Globus pallidus (tissue), 1 donor: ENCODE measurements at places on chromosomes 7 and 10.

DNA sequence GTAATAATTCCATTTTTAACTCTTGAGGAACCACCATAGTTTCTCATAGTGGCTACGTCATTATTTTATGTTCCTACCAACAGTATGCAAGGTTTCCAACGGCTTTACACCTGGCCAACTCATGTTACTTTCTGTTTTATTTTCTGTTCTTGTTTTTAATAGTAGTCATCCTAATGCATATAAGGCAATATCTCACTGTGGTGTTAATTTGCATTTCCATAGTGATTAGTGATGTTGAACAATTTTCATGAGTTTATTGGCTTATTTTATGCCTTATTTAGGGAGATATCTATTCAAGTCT, 465.5 kb upstream of the KLF6 start:
- no peak for DNase-seq

GRCh38 chr10:28592953-28593352, 60.0 kb downstream of the WAC start:
- no peak for DNase-seq

DNA sequence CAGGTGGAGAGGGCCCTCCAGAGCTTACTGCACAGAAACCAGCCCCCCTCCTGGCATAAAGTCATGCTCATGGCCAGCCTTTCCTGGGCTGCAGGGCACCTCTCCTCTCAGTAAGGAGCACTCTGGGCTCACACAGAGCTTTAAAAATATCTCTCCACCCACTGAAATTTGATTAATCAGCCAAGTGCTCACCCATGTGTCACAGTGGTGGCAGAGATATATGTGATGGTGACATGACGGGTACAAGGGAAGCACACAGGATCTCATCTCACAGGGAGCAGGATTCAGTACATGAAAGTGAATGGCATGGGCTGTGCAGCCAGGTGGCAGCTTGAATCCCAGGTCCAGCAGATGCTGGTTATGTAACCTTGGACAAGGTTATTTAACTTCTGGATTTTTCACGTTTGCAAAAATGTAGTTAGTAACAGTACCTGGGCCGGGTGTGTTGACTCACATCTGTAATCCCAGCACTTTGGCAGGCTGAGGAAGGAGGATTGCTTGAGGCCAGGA, 144.8 kb downstream of the CALN1 start:
- DNase-seq, result no peak

GRCh38 chr10:19824381-19825342, 8.4 kb downstream of the PLXDC2 start:
- DNase-seq, result no peak

DNA sequence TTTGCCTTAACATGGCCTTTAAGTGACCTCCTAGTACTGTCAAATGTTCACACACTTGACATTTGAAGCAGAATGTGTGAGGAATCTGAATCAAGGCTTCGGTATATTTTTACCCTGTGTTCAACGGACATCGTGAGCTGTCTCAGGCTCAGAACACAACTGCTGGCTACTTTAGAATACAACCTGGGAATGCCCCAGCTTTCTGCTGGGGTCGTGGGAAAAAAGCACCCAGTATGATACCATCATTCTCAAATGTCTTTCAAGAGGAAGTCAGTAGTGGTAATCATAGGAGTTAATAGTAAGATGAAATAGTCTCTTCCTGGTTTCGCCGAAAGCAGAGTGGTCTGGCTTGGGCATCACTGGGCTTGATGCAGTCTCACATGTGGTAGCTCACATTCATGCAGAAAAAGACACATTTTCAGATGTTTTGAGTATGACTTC, 67.2 kb downstream of the CREB5 start:
- DNase-seq, result no peak

GRCh38 chr10:63603709-63604445, 82.7 kb downstream of the REEP3 start:
- DNase-seq, result no peak

DNA sequence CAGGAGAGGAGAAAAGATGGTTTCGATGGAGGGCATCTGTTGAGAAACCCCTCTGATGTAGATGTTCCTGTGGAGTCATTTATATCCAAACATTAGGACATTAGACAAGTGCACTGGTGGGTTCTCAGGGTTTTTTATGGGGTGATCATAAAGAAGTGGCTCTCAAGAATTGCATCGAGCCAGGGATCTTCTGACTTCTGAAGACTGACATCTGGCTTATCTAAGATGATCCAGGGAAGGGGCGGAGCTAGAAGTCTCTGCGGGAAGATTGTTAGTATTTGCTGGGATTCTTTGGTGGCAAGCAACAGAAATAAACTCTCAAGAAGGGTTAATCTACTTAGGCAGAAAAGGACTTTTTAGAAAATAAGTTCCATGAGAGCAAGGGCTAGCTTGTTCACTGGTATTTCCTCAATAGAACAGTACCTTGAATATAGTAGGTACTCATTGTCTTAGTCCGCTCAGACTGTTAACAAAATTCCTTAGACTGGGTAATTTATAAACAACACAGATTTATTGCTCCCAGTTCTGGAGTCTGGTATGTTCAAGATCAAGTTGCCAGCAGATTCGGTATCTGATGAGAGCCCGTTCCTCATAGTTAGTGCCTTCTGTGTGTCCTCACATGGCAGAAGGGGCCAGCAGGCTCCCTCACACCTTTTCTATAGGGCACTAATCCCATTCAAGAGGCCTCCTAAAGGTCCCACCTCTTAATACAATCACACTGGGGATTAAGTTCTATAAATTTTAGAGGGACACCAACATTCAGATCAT, 28.5 kb upstream of the SYPL1 start:
- DNase-seq, result no peak

DNA sequence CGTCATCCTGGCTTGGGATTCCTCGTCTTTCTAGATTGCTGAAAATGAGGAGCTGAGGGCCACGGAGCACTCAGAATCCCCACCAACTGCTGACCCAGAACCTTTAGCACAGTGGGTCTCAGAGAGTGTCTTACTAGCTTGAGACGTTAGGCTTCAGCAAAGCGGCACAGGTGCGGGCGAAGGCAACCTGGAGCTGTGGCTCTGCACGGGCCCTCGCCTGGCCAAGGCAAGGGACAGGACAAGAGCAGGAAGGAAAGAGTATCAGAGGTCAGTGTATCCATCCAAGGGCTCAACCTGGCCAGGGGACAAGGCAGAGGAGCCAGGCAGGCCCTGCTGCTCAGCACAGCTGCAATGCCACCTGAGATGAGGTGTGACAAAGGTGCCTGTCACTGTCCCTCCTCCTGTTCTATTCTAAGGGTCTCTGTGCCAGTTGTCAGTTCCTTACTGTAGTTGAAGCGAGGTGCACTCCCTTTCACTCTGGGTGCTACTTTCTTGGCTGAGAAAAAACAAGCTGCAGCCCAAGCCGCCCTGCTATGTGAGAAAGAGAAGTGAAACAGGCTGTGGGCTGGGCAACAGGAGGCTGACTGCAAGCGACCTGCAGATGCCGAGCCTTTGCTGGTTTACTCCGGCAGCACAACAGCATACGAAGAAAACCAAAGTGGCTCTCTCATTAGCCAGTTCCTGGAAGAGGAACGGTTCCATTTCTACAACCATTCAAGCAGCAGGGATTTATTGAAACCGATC, 33.3 kb upstream of the KDM7A start:
- DNase-seq, result peak; percentile 48

DNA sequence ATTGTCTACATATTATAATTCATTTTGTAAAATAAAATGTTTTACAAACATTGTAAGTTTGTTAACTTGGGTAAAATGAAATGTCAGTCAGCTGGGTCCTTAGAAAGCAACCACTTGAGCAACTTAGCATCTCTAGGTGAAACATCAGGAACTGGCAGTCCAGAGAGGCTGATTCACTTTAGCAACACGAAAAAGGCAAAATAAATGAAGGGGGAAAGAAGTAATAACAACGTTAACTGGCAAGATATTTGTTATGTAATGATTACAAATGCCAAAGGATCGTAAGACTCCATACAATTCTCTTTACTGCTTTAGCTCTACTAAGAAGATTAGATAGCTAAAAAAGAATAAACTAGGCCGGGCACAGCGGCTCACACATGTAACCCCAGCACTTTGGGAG, 5.0 kb downstream of the PDZD8 start:
- no peak for DNase-seq

DNA sequence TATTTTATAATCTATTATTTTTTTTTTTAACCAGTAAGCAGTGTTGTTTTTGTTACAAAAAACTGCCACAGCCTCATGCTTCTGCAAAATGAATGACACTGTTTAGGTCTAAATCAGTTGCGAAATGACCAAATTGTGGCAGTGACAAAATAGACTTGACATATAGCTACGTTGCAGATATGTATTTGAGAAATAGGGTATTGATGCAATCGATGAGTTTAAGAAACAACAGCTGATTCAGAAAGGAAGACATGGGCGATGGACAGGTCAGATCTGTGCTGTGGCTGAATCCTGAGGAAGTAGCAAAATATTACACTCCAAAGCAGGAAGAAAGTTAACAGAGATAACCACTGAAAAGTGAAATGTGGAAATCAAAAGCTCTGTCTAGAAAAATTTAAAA, 89.0 kb upstream of the STEAP4 start:
- DNase-seq, result no peak

- DNase-seq, result no peak
Measured at GRCh38 chr7:106183952-106184351, 71.8 kb upstream of the SYPL1 start.

- DNase-seq, result no peak
Measured at GRCh38 chr10:26044141-26044749, 110.2 kb downstream of the MYO3A start.

GRCh38 chr7:26532471-26532870, 240.8 kb downstream of the SNX10 start:
- DNase-seq, result no peak
